Stimulated activated CD8-positive, alpha-beta memory T cell treated with anti-CD3 and anti-CD28 coated beads, Interleukin-7, amount 100 ng/mL, for 1 hour (primary cell): ENCODE measurements at places on chromosomes 3 and 15.

DNA sequence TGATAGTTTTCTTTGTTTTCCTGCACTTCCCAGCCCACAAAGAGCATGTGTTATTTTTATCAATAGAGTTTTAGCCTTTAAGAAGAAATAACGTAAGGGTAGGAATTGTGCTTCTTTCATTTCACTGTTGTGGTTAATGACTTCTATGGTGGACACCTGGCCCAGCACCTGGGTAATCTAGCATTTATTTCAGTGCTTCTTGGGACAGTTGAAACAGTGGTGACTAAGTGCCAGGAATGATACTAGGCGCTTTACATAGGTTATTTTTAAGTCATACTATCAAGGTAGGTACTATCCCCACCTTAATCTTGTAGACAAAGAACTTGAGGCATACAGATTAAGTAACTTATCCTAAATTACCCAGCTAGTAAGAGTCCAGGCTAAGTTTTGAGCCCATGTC lies 243.8 kb downstream of the SOX2 start:
- DNase-seq: no peak

GRCh38 chr3:63949005-63949404 lies 36.8 kb upstream of the SCAANT1 start:
- DNase-seq: no peak

DNA sequence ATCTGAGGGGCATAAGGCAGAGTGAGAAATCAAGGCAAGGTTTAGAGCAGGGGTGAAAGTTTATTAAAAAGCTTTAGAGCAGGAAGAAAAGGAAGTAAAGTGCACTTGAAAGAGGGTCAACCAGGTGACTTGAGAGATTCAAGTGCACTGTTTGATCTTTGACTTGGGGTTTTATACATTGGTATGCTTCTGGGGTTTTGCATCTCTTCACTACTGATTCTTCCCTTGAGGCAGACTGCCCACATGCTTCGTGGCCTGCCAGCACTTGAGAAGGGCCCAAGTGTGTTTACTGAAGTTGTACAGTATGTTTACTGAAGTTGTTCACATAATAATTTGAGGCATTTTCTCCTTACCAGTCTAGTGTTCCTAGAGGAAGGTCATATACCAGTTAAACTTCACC lies 367.0 kb upstream of the UBE2E2 start:
- no peak for DNase-seq

- DNase-seq: no peak
Measured at GRCh38 chr15:70361106-70361505, 263.4 kb upstream of the TLE3 start.

DNA sequence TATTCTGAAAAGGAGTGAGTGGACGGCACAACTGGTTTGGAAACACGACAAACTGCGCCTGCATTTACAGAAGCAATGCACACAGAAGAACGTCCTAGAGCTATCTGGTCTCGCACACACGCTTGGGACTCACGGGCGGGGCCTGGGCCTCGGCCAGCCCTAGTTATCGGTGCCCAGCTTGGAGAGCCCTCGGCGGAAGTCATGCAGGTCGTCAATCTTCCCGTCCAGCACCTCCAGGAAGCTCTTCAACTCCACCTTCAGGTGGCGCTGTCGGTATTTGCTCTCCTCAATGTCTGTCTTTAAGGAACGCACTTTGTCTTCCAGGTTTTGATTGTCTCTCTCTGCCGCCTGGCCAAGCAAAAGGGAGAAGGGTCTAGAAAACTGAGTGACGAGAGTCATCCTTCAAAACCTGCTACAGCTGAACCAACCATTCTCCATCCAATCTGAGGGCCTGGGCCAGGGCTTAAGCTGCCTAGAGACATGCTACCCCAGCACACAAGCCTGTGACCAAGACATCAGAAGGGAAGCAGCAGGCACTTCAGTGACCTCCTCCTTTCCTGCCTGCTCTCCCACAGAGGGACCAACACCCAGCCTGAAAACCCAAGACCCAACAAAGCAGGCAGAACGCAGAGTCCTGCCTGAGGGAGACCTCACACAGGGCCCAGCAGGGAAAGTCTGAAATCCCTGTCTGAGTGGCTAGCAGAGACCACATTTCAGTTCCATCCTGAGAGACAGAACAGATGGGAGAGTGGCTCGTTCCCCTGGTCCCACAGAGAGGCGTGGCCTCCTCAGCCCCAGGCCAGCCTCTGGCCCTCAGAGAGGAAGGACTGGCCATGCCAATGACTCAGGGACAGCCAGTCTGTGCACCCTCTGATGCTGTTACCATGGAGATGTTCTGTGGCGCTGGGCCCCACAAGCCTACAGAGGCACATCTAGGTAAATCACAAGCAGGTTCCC lies 40.4 kb downstream of the WHAMM start:
- no peak for DNase-seq

DNA sequence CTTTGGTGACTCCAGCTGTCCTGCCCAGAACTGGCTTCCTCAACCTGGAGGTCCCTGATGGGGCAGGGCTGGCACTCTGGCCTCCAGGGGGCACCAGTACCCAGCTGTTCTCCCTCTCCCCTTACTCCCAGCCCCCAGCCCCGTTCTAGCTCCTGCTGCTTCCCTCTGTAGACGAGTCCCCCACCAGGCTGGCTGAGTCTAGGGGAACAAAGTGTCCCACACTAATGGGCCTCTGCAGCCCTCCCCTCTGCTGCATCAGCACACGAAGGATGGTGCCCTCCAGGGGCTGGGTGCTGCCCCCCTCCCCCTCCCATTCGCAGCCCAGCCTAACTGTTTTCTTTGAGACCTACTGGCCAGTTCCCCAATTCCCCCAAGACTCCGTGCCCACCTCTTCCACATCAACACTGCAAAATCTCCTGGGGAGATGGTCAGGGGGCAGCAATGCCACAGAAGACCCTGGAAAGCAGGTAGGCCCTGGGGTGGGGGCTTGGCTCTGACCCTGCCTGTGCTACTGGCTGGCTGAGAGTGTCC lies 4.2 kb downstream of the RHCG start:
- no peak for DNase-seq

DNA sequence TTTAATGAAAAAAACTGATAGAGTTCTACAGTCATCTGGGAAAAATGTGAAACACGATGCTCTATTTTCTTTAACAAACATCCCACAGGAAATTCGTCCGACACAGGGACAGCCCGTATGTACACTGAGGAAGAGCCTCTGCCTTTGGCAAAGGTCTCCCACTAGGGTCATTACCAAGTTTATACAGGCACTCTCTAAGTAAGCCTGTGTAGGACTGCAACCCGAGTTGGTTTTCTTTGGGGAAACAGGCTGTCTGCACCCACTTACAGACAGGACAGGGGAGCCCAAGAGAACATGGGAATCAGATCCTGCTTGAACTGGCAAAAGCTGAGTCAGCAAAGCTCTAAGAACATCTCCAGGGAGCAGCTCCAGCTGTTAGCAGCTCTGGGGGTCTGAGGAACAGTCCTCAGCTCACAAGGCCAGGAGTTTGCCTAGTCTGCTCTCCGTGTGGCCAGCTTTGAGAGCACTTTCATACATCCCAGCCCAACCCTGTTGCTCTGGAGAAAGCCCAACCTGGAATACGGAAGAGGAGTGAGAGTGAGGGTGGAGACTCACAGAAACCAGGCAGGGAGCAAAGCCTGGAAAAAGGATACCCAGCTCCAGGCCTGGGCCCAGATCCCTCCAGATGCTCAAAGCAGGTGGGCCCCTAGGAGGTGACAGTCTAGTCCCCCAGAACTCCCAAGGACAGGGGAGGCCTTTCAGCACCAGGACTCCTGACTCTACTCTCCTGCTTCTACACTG lies 1.9 kb downstream of the TBC1D2B start:
- DNase-seq: no peak

DNA sequence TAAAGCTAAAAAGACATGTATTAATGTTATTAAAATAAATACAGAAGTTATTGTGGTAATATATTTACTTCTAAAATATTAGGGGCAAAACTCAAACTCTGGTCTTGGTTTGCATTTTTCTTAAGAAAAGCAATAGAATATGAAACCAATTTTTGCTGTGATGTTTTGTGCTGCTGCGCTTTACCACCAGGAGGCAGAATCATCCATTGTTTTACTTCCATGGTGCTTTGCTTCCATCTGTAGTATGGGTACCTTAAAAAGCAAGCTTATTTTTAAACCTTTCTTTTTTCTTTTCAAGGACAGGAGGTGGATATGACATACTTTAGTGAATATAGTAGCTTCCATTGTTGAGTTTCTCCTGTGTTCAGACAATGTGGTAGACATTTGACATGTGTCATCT lies 46.6 kb upstream of the MRPL3 start:
- no peak for DNase-seq

GRCh38 chr15:48557335-48557734 lies 88.2 kb downstream of the FBN1 start:
- DNase-seq: no peak

GRCh38 chr3:193559100-193559499 lies 4.4 kb upstream of the ATP13A4 start:
- DNase-seq: no peak

DNA sequence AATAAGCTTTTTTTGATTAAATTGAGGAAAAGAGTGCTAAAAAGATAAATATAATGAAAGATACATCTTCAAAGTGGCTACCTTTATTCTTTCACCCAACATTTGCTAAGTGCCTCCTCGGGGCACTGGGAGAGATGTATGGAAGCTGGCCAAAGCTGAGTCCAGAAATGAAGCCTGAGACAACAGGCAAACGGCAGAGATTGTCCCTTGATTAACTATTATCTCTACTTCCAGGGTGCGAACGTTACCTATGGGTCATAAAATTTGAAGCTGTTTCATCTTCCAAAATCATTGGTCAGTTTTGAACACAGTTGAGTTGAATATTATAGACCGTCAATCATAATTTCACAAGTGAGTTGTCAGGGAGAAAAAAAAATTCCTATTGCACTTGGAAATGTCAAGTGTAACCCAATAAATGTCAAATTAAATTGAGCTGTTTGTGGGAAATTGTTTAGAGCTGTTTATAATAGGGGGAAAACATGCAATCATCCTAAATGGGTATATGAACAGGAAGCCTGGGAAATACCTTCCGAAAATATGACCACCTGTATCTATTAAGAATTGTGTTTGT lies 73.9 kb downstream of the SUCLG2 start:
- DNase-seq: no peak

DNA sequence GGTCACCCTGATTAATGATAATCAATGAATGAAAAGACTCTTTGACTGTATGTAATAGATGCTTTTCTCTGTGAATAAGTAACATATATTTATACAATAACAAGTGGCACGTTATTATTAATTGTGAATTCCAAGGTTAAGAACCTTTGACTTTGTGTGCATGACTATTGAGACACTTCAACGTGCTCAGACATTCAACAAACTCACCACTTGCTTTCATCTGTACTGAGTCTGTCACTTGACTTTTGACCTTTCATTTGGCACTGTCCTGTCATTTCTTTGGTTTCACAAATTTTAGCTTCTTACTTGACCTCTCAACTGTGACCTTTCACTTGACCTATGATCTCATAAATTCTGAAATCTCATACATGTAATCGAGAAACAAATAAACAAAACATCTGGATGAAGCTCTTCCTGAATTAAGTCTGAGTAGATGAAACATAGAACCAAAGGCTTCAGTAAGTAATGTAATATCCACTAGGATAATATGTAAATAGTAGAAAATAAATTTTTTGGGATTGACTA lies 426.8 kb downstream of the MECOM start:
- DNase-seq: no peak

DNA sequence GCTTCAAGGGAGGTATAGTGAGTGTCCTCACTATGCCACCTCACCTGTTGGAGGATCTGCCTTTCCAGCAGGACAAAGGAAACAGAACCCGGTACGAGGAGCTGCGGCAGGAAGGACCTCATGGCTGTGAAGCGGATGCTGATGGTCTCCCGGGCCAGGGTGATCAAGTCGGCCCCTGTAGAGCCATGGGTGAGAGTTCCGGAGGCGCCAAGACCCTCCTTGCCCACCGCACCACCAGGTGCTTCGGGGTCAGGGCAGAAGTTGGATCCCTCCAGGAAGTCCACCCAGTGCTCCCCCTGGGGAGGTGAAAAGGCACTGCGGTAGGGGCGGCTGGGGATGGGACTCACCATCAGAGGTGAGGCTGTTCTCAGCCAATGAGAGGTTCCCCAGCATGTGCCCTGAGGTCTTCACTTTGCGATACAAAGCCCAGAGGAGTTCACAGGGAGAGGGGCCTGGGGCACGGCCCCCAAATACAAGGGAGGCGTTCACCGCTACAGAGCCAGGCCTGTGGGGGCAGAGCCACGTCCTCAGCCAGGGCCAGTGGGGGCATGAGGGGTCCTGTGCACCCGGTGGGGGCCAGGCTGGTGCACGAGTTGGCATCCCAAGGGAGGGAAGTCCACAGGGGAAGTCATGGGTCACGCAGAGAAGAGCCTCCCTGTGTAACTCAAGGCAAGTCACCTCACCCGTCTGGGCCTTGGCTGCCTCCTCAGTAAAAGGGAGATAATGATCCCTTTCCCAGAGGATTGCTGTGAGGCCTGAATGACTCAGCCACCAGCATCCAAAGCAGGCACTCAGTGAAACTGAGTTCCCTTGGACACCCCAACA lies 27.7 kb downstream of the C15orf39 start:
- DNase-seq: no peak

GRCh38 chr3:132550579-132551305 lies 46.3 kb upstream of the ACKR4 start:
- DNase-seq: no peak

DNA sequence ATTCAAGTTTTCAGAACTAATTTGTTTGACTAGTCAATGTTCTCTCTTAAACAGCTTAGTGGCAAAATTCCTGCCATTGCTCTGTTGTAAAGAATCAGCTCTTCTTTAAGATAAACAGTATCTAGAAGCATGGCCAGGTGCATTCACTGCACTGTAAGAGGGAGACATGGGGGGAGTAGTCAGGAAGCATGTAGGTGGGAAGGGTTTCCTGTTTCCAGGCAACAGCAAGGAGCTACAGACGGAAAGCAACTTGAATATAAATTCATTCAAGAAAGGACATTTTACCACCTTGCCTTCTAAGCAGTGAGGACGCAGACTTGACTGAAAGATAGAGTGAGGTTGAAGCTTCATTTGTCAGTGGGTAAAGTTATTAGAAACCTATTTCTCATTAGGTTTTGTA lies 55.3 kb downstream of the BBX start:
- no peak for DNase-seq

- DNase-seq: no peak
Measured at GRCh38 chr3:17235310-17235709, 350.6 kb downstream of the PLCL2 start.

- DNase-seq: no peak
Measured at GRCh38 chr15:63292771-63293170, 15.4 kb downstream of the APH1B start.

GRCh38 chr3:38739396-38739689 lies 76.7 kb downstream of the SCN10A start:
- DNase-seq: no peak

- no peak for DNase-seq
Measured at GRCh38 chr15:50046159-50046558, 72.9 kb downstream of the ATP8B4 start.
